ENCODE measurements at places on chromosomes 5 and 9.

DNA sequence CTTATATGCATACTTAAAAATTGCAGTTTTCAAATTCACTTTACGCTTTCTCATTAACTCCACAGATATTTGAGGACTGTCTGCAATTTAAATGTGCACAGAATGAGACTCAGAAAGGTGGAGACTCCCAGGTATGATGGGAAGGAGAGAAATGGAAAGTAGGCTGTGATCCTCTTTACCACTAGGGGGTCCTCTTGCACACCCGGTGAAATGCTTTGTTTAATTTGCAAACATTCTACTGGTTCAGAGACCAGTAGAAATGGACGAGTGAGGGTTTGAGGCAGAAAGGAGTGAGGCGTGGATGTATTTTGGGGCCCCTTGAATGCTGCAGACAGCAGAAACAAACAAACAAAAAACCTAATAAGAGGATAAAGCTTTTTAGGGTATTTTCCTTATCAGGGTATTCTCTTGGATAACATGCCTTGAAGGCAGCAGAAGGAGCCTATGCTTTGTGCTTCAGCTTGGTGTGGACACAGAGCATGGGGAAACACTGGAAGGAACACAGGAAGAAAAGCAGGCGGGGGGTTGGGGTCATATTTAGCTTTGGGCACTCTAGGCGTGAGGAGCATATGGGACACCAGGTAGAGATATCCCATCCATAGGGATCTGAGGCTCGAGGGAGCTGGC, 410.1 kb downstream of the DMRT2 start:
- no peak for DNase-seq

DNA sequence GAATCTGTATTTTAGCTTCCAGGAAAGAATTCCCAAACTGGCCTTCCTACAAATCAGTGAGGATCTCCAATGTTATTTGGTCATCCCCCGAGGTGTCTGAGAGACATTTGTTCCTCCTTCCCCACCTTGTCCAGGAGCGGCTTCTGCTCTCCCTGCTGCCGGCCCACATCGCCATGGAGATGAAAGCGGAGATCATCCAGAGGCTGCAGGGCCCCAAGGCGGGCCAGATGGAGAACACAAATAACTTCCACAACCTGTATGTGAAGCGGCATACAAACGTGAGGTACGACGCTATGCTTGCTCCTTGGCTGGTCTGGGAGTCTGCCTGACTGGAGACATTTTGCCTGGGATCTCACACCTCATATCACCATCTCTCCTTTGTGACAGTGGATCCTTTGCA, 160.4 kb downstream of the CFAP90 start:
- DNase-seq = no peak

GRCh38 chr5:60836131-60836530, 7.9 kb downstream of the ELOVL7 start:
- no peak for DNase-seq

- DNase-seq = no peak
Measured at GRCh38 chr5:73280386-73280785, 107.4 kb downstream of the TMEM174 start.

DNA sequence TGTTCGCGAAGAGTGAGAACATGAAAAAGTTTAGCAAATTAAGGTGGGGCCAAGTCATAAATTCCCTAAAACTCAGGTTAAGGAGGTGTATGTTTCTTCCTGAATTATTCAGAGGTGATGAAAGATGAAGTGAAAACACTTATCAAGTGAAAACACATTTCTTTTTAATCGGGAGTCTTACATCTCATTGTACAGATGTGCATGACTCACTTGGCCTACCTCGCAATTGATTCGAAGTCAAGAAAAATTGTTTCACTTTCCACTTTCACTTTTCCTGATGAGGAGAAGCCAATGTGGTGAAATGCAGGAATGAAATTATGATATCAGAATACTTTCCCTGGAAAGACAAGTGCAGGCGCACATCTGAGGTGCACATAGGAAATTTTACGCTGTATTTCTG, 78.7 kb downstream of the SLC25A46 start:
- peak; percentile 3 for DNase-seq

DNA sequence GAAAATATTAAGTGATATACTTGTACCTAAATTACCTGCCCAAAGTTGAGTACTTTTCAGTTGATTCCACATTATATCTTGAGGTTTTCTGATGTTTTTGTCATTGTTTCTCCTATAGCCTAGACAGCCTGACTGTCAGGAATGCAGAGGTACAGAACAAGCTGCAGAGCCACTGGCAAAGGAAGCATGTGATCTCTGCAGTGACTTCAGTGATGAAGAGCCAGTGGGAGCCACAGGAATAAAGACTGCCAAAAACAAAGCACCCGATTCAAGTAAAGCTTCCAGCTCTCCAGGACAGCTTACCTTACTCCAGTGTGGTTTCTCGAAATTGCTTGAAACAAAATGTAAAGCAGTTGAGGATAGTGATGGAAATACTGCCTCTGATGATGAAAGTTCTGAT, 96.3 kb downstream of the ERCC6L2 start:
- no peak for DNase-seq

DNA sequence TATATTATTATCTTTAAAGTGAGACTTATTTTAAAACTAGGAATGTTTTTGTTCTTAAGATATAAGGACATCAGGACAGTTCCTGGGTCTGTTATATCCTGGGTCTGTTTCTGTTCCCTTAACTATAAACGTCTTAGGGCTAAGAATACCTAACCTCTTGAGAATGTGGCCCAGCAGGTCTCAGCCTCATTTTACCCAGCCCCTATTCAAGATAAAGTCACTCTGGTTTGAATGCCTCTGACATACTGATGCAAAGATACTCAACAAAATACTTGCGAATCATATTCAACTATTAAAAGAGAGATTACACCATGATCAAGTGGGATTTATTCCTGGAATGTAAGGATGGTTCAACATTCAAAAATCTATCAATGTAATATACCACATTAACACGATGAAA, 51.0 kb downstream of the STK10 start:
- DNase-seq = no peak

- no peak for DNase-seq
Measured at GRCh38 chr9:93020151-93020550, 38.4 kb upstream of the SUSD3 start.

DNA sequence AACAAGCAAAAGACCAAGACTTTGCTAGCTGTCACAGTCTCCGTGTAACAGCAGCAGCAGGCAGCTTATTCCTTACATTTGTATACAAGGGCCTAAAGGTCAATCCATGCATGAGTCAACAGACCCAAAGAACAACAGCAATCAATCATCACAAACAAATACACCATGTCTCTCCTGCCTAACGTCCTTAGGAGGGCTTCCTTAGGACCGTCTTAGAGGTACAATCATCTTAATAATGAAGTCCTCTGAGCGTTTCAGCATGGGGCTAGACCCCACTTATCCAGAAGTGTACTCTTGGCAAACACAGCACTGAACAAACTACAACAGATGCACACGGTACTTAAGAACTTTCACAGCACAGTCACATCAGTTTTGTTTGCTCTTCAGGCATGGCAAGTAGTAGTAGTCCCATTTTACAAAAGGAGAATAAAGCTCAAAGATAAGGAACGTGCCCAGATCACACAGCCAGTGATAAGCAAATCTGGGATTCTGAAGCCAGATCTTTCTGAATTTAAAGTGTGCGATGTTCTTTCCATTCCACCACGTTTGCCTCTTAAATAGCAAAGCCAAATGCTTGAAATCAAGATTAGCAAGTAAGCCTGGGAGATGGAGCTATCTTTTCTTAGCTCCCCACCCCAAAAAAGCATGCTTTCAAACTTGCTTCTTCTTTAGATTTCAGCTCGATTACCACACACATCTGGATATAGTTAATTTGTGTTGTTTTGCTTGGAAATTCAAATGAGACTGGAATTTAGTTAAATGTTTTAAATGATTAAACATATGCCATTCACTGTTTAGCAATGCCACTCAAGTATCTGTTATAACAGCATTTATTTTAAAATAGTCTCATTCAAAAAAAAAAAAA, 24.2 kb downstream of the PSMB7 start:
- DNase-seq = peak; percentile 62

GRCh38 chr9:4413856-4414255, 76.4 kb upstream of the SLC1A1 start:
- DNase-seq = no peak

DNA sequence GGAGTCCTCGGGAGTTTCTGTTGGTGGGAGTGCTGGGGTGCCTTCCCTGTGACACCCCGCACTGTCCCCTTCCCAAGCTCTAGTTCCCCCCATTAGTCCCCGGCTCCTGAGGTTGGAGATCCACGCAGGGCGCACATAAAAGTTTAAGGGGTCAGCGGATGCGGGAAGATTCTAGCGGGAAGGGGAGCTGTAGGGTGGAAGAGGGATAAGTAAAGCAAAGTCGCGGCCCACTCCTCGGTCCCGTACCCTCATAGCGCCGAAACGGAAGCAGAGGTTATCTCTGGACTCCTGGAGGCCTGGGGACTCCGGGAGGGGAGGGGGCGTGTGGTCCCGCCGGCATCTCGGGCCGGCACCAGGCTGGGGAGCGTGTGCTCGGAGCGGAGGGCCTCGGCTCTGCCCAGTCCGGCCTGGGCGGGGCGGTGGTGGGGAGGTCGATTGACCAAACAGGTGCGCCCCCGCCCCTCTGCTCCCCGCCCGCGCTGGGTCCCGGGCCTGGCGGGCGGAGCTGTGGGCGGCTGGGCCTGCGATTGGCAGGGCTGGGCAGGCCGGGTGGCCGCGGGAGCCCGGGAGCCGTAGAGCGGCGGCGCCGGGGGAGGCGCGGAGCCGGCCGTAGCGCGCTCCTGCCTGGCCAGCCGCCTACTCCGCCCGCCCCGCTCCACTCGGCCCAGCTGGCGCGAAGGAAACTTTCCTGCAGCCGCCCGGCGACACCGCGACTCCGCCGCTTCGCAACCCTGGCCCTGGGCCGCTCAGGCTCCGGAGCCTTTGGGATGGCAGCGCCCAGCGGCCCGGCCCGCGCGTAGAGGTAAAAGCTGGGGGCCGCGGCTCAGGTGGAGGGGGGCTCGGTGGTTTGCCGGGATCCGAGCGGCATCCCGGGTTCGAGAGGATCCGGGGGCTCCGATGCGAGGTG, 52.2 kb upstream of the DAB2IP start:
- no peak for DNase-seq

DNA sequence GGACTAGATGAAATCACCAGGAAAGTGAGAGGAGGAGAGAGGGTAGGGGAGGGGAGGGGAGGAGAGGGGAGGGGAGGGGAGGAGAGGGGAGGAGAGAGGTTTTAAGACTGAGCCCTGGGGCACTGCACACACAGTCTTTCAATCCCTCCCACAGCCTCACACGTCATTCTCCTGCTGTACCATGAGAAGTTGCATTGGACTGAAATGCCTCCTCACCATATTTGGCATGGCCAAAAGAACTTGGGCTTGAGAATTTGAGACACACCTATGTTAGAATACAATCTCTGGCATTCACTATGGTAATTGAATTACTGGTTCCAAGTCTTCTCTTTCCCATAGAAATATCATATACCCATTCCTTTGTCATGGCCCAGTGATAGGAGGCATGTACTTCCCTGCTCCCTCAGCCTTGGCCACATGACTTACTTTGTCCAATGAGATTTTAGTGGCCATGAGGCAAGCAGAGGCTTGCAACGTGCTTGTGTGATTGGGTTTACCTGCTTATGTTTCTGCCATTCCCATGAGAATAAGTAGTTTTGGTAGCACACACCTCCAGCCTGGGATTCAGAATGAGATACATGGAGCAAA, 133.3 kb upstream of the SMARCA2 start:
- DNase-seq = no peak

DNA sequence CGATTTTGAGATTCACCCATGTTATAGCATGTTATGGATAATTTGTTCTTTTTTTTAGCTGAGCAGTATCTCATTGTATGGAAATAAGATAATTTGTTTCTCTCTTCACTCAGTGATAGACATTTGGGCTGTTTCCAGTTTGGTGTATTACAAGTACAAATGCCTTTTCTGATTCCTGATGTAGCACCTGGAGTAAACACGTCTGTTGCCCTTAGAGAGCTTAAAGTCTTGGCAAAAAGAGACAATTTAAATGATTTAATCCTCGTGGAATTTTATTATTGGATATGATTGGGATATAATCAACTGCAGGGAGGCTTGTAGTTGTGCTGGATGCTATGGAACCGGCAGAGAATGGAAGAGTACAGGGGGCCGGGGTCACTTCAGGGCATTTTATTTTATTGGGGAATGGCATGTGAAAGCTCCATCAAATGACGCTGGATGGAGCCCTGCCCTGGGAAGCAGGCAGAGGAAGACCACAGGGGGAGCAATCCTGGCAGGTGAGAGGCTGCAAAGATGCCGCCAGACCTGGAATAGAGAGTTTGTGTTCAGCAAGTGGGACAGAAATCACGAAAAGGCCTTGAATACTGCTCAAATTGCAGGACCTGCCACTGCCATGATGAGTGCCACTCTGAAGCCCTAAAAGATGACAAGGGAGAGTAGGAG, 31.0 kb upstream of the TGFBI start:
- no peak for DNase-seq

DNA sequence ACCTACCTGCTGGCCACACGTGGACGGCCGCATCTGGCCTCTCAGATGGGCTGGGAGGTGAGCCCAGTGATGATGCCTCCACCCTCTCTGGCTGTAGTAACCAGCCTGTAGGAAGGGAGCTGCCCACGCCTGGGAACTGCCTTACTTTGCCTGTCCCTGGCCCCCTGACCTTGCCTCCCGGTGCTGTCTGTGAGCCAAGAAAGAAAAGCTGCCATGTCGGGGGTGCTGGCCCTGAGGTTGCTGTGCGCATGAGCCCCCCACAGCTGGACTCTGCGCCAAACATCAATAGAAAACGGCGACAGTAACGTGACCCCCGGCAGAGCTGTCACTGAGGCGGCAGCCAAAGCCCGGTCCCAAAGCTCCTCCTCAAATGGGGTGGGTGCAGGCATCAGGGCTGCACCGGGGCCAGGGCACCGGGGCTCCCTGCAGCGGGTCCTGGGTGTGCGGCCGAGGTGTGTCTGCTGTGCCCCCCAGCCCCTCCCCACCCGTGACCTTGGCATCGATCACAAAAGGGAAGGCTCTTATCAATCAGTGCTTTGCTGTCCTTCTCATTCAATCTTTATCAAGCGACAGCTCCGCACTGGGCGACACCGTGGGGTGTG, 15.3 kb upstream of the SLC9A3 start:
- no peak for DNase-seq

DNA sequence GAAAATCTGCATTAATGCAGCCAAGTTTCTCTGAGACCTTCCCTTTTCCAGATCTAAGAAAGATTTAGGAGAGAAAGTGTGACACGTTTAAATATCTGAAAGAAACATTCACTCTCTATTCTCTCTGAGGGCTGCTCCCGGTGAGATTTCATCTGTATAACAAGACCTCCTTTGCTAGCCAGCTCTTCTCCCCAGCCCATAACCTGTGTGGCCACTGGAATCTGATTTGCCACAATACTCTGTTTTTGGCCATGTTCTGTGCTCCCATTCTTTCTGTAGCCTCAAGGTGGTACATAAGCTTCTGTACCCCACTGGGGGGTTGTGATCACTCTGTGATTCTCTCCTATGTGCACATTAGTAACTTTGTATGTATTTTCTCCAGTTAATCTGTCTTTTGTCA, 291.0 kb upstream of the SEMA6A start:
- no peak for DNase-seq

DNA sequence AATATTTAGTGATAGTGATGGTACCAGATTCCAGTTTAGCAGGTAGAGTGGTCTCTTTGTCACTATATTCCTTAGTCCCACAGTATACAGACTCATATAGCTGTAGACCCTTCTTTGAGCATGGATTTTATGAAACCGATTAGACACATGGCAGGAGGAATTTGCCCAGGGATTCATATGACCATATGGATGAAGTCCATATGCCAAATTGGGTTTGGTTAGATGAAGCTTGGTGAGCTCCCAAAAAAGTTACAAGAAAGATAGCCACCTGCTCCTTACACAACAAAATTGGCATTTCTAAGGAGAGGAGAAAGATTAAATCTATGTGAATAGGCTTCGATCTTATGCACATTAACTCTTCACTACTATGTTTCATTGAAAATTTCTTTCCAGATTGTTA, 211.4 kb downstream of the CWC27 start:
- DNase-seq = no peak

- DNase-seq = peak; percentile 86
Measured at GRCh38 chr5:132294728-132295504, 722 bp downstream of the SLC22A4 start.

Data from fibroblast of skin of right quadriceps (primary cell).